ENCODE measurements at places on chromosomes 2 and 18. TPM values are rescaled to one million over a fixed set of nuclear protein-coding genes. Genes with fewer than 3 reads are reported as not detected.
A peak's percentile ranks its signal among the peaks of the same experiment; 100 is the strongest.

DNA sequence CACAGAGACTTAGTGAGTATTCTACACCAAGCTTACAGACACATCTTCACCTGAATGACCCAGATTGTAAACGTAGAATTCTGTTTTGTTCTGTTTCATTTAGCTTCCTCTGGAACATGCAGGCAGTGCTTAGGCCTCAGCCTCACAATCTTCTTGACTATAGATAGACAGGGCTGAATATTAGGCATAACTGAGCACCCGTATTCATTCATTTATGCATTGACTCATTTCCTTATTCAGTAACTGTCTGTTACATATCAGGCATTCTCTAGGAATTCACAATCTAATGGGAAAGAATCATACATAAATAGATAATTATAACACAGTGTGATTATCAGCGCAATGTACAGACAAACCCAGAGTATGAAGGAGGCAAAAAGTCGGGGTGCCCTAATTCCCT is 124.9 kb upstream of the ETAA1 start:
- H3K36me3 ChIP-seq, result no peaks in the 10 kb centered on the region
- no peak overlapping the region for H3K4me3 ChIP-seq
- no peak for DNase-seq
- H3K4me1 ChIP-seq, result peaks cover 25% of the 10 kb centered on the region
- peak overlapping the region; percentile 79 for H3K27ac ChIP-seq
- H3K27me3 ChIP-seq, result no peaks in the 10 kb centered on the region

GRCh38 chr18:34970106-34970505 is 71.1 kb upstream of the MAPRE2 start:
- no peak overlapping the region for H3K27ac ChIP-seq
- H3K4me3 ChIP-seq, result no peak overlapping the region
- no peaks in the 10 kb centered on the region for H3K27me3 ChIP-seq
- H3K4me1 ChIP-seq, result peaks cover 1% of the 10 kb centered on the region

DNA sequence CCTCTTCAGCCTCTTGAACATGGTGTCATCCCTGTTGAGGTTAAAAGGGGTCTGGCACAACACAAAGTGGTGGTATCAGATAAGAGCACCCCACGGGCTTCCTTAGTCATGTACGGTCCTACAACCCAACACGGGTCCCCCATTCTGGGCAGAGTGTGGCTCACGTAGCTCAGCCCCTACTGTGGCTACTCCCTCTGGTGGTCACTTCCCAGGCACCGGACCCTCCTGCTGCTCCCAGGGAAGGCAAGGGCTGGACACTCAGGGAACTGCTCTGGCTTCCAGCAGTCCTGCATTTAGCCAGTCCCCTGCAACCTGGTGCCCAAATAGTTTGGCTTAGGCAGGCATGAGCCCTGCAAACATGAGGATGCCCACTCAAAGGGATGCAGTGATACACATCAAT is 58.6 kb downstream of the GALNT14 start:
- H3K4me3 ChIP-seq, result no peak overlapping the region
- no peaks in the 10 kb centered on the region for H3K27me3 ChIP-seq
- H3K27ac ChIP-seq, result no peak overlapping the region
- H3K36me3 ChIP-seq, result no peaks in the 10 kb centered on the region
- peak; percentile 58 for DNase-seq
- peaks cover 4% of the 10 kb centered on the region for H3K4me1 ChIP-seq

GRCh38 chr2:141766225-141766624 is 364.6 kb downstream of the LRP1B start:
- H3K4me3 ChIP-seq, result no peak overlapping the region
- no peak overlapping the region for H3K27ac ChIP-seq
- no peaks in the 10 kb centered on the region for H3K27me3 ChIP-seq

The TUBA4B gene
- not detected for polyA plus RNA-seq

DNA sequence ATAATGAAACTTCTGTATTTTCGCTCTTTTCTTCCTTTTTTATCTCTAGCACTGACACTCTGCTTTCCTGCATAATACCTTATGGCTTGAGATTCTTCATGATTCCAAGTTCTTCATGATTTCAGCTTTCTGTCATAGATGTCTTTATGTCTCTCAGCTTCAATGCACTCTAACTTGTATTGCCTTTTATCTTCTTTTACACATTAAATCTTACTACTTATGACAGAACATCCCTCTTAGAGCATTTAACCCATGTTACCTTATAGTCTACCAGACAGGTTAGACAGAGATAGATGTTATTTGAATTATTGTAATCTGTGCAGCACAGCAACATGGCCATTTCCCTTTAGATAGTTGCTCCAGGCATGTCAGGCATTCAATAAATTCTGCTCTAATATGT is 1475.7 kb upstream of the TMEFF2 start:
- H3K4me1 ChIP-seq, result no peaks in the 10 kb centered on the region
- no peak for DNase-seq
- H3K27ac ChIP-seq, result no peak overlapping the region
- H3K27me3 ChIP-seq, result no peaks in the 10 kb centered on the region

DNA sequence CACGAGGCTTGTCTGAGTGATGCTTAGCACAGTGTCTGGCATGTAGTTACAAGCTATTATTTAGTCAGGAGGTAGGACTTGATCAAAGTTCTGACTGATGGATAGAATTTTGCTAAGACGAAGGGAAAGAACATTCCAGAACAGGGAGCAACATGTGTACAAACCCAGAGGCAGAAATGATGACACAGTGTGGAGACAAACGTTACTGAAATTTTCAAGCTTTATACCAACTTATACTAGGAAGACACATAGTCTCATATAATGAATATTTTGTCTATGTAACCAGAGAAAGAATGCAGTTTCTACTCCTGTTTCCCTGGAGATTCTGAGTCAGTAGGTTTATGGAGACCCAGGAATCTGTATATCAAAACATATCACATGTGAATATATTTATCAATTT is 123.4 kb downstream of the FAM124B start:
- H3K27me3 ChIP-seq, result no peaks in the 10 kb centered on the region
- H3K36me3 ChIP-seq, result no peaks in the 10 kb centered on the region
- H3K4me3 ChIP-seq, result no peak overlapping the region

The MREG gene
- 2.5 TPM for polyA plus RNA-seq

DNA sequence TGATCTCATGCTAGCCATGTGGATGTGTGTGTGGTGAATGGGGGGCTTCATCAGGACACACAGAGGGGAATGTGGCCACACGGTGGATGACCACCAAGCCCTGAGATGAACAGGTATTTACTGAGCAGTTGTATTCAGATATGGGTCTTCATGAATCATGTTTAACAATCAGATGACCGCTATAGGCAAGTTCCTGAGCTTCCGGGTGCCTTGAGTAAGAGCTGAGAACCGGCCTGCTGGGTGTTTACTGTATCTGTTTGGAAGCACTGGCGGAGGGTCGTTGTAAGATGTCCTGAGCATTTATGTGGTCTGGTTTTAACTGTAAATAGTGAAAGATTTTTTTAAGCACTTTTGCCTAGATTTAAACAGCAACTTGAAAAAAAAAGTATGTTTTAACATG is 43.9 kb downstream of the BOLA3 start:
- no peak overlapping the region for H3K4me3 ChIP-seq
- DNase-seq, result no peak
- no peaks in the 10 kb centered on the region for H3K27me3 ChIP-seq

The EGR4 gene
- 0.02 TPM for polyA plus RNA-seq

- no peak for DNase-seq
- H3K27ac ChIP-seq, result no peak overlapping the region
- H3K4me3 ChIP-seq, result no peak overlapping the region
- no peaks in the 10 kb centered on the region for H3K27me3 ChIP-seq
These were observed 1072.1 kb upstream of the FANCL start for GRCh38 chr2:59312967-59313940.

- H3K27me3 ChIP-seq, result no peaks in the 10 kb centered on the region
- no peaks in the 10 kb centered on the region for H3K36me3 ChIP-seq
- no peak overlapping the region for H3K27ac ChIP-seq
- no peaks in the 10 kb centered on the region for H3K4me1 ChIP-seq
- no peak overlapping the region for H3K4me3 ChIP-seq
- DNase-seq, result peak; percentile 60
These were observed 35.1 kb upstream of the MAPRE2 start for GRCh38 chr18:35005963-35006577.

DNA sequence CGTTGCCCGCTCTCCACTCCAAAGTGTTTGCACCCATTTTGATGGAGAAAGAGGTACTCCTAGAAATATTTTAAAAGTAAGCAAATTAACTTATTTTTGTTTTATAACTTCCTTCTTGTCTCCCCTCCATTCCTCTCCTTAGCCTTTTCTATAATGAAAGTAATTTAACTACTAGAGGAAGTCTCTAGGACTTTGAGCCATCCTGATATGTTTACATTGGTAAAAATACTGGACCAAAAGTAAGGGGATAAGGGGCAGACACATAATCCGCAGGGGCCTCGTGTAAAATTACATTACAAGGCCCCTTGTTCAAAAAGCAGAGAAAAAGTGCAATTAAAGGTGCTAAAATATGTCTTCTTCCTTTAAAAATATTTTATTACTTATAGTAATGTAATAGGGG is 55.4 kb downstream of the MYOM1 start:
- H3K27me3 ChIP-seq, result no peaks in the 10 kb centered on the region
- DNase-seq, result no peak
- H3K27ac ChIP-seq, result no peak overlapping the region
- H3K36me3 ChIP-seq, result no peaks in the 10 kb centered on the region
- H3K4me3 ChIP-seq, result no peak overlapping the region
- H3K4me1 ChIP-seq, result no peaks in the 10 kb centered on the region

The SEMA4F gene
- 19.1 TPM for polyA plus RNA-seq

GRCh38 chr2:146821836-146822316 is 1023.0 kb upstream of the ACVR2A start:
- H3K27ac ChIP-seq, result no peak overlapping the region
- no peak overlapping the region for H3K4me3 ChIP-seq
- DNase-seq, result no peak
- H3K36me3 ChIP-seq, result no peaks in the 10 kb centered on the region

DNA sequence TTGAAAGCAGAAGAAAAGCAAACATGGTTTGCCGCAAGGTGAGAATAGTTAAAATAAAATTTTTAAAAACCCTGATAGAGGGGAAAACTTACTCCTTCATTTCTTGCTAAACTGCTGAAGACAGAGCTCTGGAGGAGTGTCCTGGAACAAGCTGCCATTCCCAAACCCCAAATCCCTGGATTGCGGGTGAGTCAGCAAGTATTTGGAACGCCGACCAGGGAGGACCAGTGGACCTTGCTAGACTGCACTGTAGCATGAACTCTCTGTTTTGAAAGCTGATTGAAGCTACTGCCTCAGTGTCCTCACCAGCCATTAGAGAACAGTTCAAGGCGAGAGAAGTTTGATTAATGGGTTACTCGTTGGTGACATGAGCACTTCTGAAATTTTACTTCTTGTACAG is 99.4 kb upstream of the RASGRP3 start:
- no peaks in the 10 kb centered on the region for H3K4me1 ChIP-seq
- no peaks in the 10 kb centered on the region for H3K27me3 ChIP-seq
- DNase-seq, result no peak
- peaks cover 6% of the 10 kb centered on the region for H3K36me3 ChIP-seq
- no peak overlapping the region for H3K27ac ChIP-seq

- H3K27me3 ChIP-seq, result peaks cover 6% of the 10 kb centered on the region
- no peaks in the 10 kb centered on the region for H3K4me1 ChIP-seq
- no peak for DNase-seq
- no peak overlapping the region for H3K4me3 ChIP-seq
- H3K36me3 ChIP-seq, result no peaks in the 10 kb centered on the region
- H3K27ac ChIP-seq, result no peak overlapping the region
These were observed 30.0 kb upstream of the ATG16L1 start for GRCh38 chr2:233221378-233222063.

GRCh38 chr18:27685807-27686412 is 491.0 kb downstream of the CDH2 start:
- no peak overlapping the region for H3K27ac ChIP-seq
- no peaks in the 10 kb centered on the region for H3K27me3 ChIP-seq
- no peaks in the 10 kb centered on the region for H3K36me3 ChIP-seq

DNA sequence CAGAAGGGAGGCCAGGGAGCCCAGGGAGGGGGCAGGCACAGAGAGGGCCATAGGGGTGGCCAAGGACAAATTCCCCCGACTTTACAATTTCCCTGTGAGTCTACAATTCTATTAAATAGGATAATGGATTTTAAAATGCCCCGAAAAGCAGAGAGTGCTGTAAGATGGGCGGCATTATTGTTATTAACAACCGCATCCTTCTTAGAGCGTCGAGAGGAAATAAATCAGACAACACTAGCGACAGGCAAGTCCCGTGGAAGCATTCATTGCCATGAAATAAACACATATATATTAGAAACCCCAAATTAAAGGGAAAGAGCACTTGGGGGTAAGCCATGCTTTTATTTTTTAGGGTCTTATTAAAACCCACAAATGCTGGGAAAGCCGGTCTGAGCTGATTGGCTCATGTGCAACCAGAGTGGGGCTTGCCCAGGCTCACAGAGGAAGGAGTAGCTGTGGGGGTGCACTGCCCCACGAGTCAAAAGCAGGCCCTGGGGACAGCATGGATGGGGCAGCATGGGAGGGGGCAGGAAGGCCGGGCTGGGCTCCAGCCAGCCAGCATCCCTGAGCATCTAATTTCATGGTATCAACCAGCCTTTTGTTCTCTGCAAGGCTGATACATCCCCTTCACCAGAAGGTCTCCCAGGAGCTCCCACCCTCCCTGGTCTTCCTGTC is 187.1 kb downstream of the CELF4 start:
- no peaks in the 10 kb centered on the region for H3K27me3 ChIP-seq
- H3K4me1 ChIP-seq, result no peaks in the 10 kb centered on the region
- no peak for DNase-seq
- no peaks in the 10 kb centered on the region for H3K36me3 ChIP-seq
- H3K27ac ChIP-seq, result no peak overlapping the region
- H3K4me3 ChIP-seq, result no peak overlapping the region

The NMUR1 gene
- not detected for polyA plus RNA-seq

The FAM237A gene
- polyA plus RNA-seq, result not detected

- no peaks in the 10 kb centered on the region for H3K27me3 ChIP-seq
- no peak overlapping the region for H3K4me3 ChIP-seq
- H3K27ac ChIP-seq, result no peak overlapping the region
- no peaks in the 10 kb centered on the region for H3K4me1 ChIP-seq
- no peak for DNase-seq
These were observed 30.0 kb downstream of the MEMO1 start for GRCh38 chr2:31980674-31981356.

GRCh38 chr2:118848381-118849225 is 1.2 kb upstream of the EN1 start:
- H3K27me3 ChIP-seq, result peaks cover 93% of the 10 kb centered on the region
- H3K36me3 ChIP-seq, result no peaks in the 10 kb centered on the region
- DNase-seq, result peak; percentile 32
- no peaks in the 10 kb centered on the region for H3K4me1 ChIP-seq

The DCC gene
- 0.34 TPM for polyA plus RNA-seq

GRCh38 chr2:127057371-127058245 is 49.3 kb downstream of the BIN1 start:
- no peak for DNase-seq
- no peak overlapping the region for H3K27ac ChIP-seq
- no peaks in the 10 kb centered on the region for H3K4me1 ChIP-seq
- no peak overlapping the region for H3K4me3 ChIP-seq
- H3K36me3 ChIP-seq, result no peaks in the 10 kb centered on the region

All from SK-N-SH (cell line).